ENCODE measurements at places on chromosomes 4 and X.

- H3K27me3 ChIP-seq, result peaks cover 2% of the 10 kb centered on the region
- H3K36me3 ChIP-seq, result peaks cover 5% of the 10 kb centered on the region
- no peak for DNase-seq
- no peak overlapping the region for H3K27ac ChIP-seq
These were observed 191.0 kb upstream of the AFF2 start for GRCh38 chrX:148309413-148309812.

- no peak overlapping the region for H3K27ac ChIP-seq
- H3K4me3 ChIP-seq, result no peak overlapping the region
- no peaks in the 10 kb centered on the region for H3K36me3 ChIP-seq
These were observed 105.2 kb upstream of the FGF16 start for GRCh38 chrX:77342004-77342403.

GRCh38 chr4:170139764-170140163 lies 50.0 kb upstream of the AADAT start:
- no peak for DNase-seq
- H3K4me1 ChIP-seq, result peaks cover 3% of the 10 kb centered on the region
- no peak overlapping the region for H3K4me3 ChIP-seq
- peaks cover 13% of the 10 kb centered on the region for H3K27me3 ChIP-seq
- no peak overlapping the region for H3K27ac ChIP-seq

GRCh38 chr4:78625073-78625472 lies 73.5 kb downstream of the ANXA3 start:
- no peak overlapping the region for H3K27ac ChIP-seq
- DNase-seq, result no peak
- peaks cover 8% of the 10 kb centered on the region for H3K27me3 ChIP-seq
- no peak overlapping the region for H3K4me3 ChIP-seq
- peaks cover 38% of the 10 kb centered on the region for H3K4me1 ChIP-seq

DNA sequence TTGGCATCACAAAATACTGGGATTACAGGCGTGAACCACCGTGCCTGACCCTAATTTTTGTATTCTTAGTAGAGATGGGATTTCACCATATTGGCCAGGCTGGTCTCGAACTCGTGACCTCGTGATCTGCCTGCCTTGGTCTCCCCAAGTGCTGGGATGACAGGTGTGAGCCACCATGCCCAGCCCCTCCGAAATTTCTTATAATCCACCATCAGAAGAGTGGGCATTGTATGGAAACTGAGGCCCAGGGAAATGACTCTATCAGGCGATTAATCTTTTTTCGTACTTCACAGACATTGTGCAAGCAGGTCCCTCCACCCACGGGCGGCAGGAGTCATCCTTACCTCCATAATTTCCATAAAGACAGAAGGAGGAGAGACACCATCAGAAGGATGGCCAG lies 16.0 kb downstream of the CRLF2 start:
- DNase-seq, result no peak
- H3K4me1 ChIP-seq, result no peaks in the 10 kb centered on the region
- peaks cover 6% of the 10 kb centered on the region for H3K27me3 ChIP-seq
- no peaks in the 10 kb centered on the region for H3K36me3 ChIP-seq

- H3K27me3 ChIP-seq, result peaks cover 3% of the 10 kb centered on the region
- peaks cover 12% of the 10 kb centered on the region for H3K4me1 ChIP-seq
- no peak overlapping the region for H3K4me3 ChIP-seq
- no peak overlapping the region for H3K27ac ChIP-seq
These were observed 214.1 kb downstream of the SHROOM3 start for GRCh38 chr4:76649086-76649485.

Data from nephron progenitor cell (in vitro differentiated cells).